ENCODE measurements at places on chromosomes 3 and 15.

DNA sequence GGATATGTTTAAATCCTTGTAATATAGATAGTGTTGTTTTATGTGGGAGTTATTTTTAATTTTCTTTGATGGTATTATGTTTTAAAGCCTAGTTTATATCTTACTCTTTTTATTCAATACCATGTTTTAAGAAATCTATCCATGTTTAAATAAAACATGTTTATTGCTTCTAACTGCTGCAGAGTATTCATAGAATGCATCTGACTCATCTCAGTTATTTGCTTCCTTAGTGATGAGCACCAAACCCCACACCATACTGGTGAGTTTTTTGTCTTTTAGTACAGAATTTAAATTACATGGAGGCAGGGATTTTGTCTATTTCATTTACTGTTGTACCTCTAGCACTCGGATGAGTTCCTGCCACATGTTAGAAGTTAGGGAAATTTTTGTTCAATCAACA, 209.2 kb downstream of the NSUN3 start:
- no peak for DNase-seq

DNA sequence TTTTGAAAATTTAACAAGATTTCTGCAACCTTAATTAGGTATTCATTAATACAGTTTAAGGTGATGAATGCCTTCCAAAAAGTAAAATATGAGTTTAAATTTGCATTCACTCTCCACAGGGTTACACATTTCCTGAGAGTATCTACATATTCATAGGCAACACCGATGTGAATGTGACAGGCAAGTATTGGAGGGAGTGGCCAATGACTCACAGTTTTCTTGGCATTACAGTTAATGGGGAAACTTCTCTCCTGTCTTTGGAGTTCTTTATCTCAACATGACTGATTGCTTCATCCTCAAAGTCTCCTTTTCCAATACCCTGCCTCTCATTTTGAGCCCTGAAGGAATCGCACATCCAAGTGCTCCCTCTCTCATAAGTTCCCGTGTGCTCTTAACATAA, 181.9 kb upstream of the CHL1 start:
- DNase-seq = no peak

GRCh38 chr3:178388473-178388872, 147.8 kb upstream of the KCNMB2 start:
- no peak for DNase-seq

DNA sequence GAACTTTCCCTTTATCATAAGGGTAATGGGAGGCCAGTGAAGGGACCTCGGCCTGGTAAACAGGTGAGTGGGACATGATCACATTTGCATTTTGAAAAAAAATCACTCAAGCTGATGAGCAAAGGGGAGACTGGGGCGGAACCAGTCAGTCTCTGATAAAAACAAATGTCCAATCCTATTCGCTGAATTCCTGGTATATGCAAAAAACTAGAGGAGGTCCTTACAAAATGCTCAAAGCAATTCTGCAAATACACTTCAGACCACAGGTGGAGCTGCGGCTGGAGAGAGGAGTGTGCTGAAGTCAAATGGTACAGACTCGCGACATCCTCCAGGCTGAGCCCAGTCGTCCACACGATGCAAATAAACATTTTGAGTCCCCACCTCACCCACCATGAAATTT, 166.7 kb downstream of the FOXP1 start:
- no peak for DNase-seq

DNA sequence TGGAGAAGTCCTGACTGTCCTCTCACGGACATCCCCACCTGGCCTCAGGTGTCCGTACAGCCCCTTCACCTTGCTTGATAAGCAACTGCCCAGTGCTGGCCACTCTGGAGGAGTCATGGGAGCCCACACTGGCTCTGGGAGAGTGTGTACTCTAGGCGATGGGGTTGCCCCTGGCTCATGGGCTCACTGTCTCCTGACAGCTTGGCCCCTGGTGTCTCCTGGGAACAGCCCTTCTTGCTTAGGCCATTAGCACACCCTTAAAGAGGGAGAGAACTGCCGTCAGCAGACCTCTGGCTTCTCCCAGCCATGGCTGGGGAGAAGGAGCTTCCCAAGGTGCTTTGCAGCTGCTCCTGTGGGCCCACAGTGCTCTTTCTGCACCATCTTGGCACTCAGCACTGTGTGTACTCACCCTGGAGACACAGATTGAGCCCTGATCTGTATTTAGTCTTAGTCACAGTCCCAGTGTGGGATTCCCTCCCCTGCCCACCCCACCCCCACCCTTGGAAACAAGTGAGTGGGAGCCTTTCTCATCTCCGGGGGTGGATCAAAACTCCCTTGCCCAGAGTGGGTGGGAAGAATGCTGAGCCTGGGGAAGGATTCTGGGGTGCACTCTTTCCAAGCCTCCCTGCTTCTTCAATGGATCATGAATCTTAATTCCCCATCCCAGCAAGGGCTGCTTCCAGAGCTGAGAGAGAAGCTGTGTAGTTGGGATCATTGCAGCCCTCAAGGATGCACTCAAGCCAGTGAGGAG, 83.5 kb upstream of the ADPGK start:
- no peak for DNase-seq

DNA sequence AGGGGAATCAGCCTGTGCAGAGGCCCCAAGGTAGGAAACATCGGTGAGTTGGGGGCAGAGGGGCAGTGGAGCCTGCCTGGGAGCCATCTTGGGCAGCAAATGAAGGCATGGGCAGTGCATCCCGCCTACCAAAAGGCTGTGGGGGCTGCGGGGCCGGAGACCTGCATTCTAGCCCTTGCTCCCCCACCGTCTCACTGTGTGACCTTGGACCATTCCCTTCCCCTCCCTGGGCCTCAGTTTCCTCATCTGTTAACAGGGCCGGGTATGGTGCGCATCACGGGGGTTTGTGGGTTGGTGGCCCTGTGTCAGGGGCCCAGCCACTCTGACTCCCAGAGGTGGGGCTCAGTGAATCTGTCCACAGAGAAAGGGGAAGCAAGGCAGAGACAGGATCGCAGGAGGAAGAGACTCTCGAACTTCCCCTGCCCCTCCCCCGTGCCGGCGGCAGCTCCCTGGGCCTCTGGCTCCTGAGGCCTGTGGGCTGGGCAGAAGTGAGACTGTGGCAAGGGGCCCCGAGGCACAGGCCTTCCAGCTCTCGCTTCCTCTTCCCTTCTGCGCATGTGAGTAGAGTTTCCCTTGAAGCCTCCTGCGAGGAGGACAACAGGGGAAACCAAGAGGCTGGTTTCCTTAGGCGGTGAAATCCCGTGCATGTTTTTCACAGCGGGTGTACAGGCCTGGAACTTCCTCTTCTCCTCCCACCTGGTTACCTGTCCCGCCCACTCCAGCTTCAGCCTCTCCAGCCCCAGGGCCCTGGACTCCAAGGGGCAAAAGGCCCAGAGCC, 42.9 kb downstream of the IDH2 start:
- no peak for DNase-seq

DNA sequence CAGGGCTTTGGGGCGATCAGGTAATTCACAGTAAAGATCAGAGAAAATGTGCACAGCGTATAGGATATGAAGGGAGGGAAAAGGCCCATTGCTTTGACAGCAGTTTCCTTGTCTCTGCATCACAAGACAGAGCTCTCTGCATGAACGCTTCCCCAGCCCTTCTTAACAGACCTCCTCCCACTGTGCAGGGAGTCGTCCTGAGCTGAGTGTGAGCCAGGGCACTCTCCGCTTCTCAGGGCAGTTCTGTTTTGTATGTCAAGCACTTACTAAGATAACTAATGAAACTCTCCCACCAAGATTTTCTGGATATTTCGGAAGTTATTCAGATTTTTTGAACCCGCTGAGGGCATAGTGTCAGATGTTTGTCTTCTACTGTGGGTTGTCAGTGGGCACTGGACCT, 105.8 kb upstream of the C15orf61 start:
- DNase-seq = peak; percentile 26

DNA sequence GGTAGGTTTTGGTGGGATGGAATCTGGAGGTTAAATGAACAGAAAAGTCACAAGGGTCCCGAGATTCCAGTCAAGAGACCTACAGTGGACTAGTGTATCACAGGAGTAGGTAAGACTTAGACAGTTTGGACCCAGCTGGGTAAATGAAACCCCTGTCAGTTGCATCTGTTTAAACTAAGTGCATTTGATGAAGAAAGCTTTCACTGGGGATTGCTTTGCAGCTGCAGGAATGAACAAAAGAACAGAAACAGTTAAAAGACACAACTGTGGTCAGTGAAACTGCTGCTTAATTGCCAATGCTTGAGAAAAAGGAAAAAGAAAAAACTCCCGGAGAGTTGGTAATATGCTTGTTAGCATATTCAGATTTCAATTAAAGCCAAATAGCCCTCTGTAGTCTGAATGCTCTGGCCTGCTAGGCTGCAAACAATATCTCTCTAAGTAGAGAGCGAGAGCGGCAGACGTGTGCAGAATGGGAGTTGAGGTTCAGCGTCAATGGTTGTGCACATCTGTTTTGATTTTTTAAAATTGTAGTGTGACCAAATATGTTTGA, 37.1 kb downstream of the OXNAD1 start:
- DNase-seq = no peak

DNA sequence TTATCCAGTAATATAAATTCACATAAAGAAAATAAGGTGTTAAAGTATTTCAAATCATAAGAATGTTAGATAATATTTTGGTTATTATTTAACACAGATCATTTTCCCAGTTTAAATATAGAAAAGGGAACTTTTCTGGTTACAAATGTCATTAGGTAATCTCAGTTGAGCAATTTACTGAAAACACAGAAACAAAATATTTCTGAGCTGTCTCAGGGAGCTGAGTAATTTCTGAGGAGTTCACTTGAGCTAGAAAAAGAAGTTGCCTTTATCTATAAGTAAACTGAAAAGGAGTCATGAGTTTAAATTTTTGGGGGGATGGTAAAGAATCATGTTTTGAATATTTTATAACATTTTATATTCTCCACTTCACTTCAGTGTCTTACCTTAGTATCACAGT, 855.4 kb upstream of the ARPP21 start:
- no peak for DNase-seq

GRCh38 chr15:62163397-62164013, 1.6 kb downstream of the C2CD4B start:
- no peak for DNase-seq

DNA sequence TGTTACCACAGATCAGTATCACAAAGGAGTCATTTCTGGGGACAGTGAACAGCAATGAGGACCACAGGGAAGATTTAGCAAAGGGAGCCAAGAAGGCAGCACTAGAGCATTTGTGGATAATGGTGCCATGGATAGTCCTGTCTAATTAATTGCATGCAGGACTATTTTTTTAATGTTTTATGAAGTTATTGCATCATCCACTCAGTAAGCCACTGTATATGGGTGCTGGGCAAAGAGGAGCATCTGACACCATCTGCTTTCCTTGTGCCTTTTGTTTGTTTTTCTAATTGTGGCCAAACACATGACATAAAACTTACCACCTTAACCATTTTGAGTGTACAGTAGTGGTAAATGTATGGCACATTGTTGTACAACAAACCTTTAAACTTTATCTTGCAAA, 301.1 kb upstream of the LRRFIP2 start:
- no peak for DNase-seq

DNA sequence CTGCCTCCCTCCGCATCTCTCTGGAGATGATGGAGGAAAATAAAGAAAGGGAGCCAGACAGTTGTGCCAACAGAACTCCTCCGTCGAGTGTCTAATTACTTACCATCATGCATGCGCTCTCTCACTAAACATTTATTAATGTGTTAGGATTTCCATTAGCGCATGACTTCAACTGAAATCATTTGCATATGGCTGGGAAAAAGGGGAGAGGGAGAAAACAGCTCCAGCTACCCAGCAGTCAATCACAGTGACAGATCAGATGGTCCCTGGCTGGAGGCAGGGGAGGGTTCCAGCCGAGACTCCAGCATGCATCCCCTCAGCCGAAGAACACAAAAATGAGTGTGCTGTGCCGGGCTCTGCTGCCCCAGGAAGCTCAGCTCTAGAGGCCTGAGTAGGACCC, 6.8 kb upstream of the RHO start:
- DNase-seq = no peak

- no peak for DNase-seq
These were observed 361.4 kb upstream of the ICE2 start for GRCh38 chr15:60840306-60840702.

DNA sequence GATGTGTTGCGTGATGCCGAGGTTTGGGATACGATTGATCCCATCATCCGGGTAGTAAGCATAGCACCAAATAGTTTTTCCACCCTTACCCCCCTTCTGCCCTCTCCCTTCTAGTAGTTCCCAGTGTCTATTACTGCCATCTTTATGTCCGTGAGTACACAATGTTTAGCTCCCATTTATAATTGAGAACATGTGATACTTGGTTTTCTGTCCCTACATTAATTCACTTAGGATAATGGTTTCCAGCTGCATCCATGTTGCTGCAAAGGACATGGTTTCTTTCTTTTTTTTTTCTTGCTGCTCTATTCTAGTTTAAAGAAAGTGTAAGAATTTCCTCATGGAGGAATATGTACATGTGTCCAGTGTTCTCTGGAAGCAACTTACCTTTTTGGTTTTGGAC, 51.8 kb downstream of the NSUN3 start:
- DNase-seq = no peak

GRCh38 chr15:45589256-45589655, 2.1 kb downstream of the BLOC1S6 start:
- no peak for DNase-seq

DNA sequence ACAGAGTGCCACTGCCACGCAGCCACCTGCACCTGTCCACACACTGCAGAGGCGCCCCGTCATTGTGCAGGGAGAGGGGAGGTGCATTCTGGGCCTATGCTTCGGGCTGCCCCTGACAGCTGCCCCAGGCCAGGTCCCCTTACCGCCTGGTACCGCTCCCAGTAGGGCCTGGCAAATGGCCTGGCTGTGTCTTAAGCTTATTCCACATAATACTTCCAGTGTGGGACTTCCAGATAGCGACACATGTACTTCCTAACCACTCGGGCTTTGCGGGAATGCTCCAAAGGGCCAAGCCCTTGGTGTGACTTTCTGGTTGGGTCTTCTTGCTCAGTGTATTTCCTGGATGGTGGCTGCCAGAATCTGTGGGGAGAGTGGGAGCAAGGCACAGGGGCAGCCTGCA, 254.3 kb upstream of the CHRNA7 start:
- DNase-seq = no peak

GRCh38 chr15:90035840-90036230, 34.7 kb downstream of the ZNF710 start:
- DNase-seq = no peak

All from left kidney (tissue), 8 donors.